ENCODE measurements at places on chromosomes 7 and 10.
A peak's percentile ranks its signal among the peaks of the same experiment; 100 is the strongest.

- H3K4me1 ChIP-seq: no peaks in the 10 kb centered on the region
- H3K27ac ChIP-seq: no peak overlapping the region
- no peaks in the 10 kb centered on the region for H3K36me3 ChIP-seq
- DNase-seq: peak; percentile 59
Observed at GRCh38 chr7:36084485-36085091, 68.5 kb upstream of the EEPD1 start.

DNA sequence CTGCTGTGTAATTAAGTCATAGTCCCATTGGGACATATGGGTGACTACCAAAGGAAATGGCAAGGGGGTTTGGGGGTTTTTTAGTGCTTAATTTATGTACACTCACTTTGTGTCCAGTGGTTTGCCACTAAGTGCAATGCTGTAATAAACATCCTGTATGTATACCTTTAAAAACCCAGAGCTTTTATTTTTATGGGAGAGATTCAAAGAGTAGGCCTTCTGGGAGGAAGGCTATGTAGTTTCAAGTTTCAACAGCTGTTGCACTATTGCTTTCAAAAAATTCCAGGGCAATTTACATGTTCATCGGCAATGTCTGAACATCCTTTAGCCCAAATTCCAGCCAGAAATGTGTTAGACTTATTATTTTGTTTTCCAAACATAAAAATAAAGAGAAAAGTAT lies 744.7 kb downstream of the XPNPEP1 start:
- H3K4me1 ChIP-seq: no peaks in the 10 kb centered on the region
- no peak for DNase-seq
- H3K27ac ChIP-seq: no peak overlapping the region
- H3K4me3 ChIP-seq: no peak overlapping the region

GRCh38 chr7:118583641-118584040 lies 359.1 kb downstream of the ANKRD7 start:
- H3K27me3 ChIP-seq: no peaks in the 10 kb centered on the region
- DNase-seq: no peak
- H3K4me1 ChIP-seq: no peaks in the 10 kb centered on the region
- no peak overlapping the region for H3K27ac ChIP-seq
- H3K36me3 ChIP-seq: no peaks in the 10 kb centered on the region

- no peak for DNase-seq
- no peak overlapping the region for H3K27ac ChIP-seq
- H3K27me3 ChIP-seq: no peaks in the 10 kb centered on the region
- no peak overlapping the region for H3K4me3 ChIP-seq
Observed at GRCh38 chr7:140564643-140565042, 76.0 kb downstream of the DENND2A start.

DNA sequence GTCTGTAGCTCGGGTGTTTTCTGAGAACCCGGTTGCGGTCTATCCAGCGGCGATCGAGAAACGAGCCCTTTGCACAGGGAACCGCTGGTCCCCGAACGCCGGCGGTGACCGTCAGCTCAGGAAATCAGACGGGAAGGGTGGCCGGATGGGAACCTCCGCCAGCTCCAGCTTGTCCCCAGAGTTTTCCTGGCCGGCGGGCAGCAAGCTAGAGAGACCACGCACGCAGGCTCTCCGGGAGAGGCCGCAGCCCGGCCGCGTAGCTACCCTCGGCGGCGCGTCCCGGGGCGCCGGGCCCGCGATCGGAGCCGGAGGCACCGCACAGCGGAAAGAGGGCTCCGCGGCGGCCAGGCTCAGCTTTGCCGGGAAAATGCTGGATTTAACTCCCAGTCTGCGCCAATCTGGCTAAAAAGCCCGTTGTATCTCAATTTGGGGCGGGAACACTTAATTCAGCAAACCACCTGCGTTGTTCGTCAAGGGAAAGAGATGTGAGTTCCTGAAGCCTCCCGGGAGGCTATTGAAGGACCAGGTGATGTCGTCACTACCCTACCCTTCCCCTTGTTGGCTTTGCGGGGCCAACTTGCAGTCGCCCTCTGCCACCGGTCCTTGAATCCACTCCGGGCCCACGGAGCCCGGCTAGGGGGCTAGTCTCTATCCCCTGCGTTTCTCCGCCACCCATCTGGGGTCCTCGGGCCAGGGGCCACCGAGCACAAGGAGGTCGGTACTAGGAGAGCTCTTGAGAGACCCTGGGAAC lies 859 bp upstream of the CH25H start:
- peak overlapping the region; percentile 70 for H3K4me3 ChIP-seq
- H3K4me1 ChIP-seq: peaks cover 14% of the 10 kb centered on the region
- peak overlapping the region; percentile 28 for H3K27ac ChIP-seq

DNA sequence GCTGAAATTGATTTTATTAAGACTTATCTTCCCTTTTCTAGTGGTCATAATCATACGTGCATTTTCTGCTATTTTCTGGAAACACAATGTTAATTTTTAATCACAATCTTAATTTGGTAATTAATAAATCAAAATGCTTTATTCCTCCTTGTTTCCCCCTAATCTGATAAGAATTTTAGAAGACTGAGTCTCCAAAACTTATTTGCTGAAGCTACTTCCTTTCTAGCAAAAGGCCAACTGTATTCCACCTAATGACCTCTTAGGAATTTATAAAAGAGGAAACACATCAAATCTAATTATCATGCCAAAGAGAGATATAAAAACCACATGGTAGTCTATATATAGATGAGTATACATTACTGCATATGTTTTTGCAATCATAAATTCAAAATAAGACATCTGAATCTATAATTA lies 140.6 kb downstream of the GNAI1 start:
- no peak overlapping the region for H3K27ac ChIP-seq
- DNase-seq: no peak

DNA sequence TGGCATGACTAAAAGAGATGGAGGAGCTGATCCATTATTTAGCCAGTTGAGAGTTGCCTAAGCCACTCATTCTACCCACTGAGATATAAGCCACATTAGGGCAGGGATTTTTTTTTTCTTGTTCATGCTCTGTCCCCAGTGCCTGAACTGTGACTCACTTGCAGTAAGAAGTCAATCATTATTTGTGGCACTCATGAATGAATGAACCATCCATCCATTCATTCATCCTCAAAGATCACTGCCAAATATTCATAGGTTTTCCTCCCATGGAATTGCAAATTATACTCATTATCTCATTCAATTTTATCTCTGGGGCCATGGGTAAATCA lies 22.8 kb upstream of the ARID5B start:
- H3K4me1 ChIP-seq: no peaks in the 10 kb centered on the region
- H3K4me3 ChIP-seq: no peak overlapping the region
- H3K36me3 ChIP-seq: no peaks in the 10 kb centered on the region
- no peak overlapping the region for H3K27ac ChIP-seq

- no peak overlapping the region for H3K4me3 ChIP-seq
- H3K36me3 ChIP-seq: no peaks in the 10 kb centered on the region
- H3K4me1 ChIP-seq: no peaks in the 10 kb centered on the region
- no peaks in the 10 kb centered on the region for H3K27me3 ChIP-seq
- no peak overlapping the region for H3K27ac ChIP-seq
- no peak for DNase-seq
Observed at GRCh38 chr10:52319926-52320325, 5.8 kb downstream of the DKK1 start.

All from ascending aorta (tissue), 2 donors.